ENCODE measurements at places on chromosomes 13 and 19.
A peak's percentile ranks its signal among the peaks of the same experiment; 100 is the strongest.

DNA sequence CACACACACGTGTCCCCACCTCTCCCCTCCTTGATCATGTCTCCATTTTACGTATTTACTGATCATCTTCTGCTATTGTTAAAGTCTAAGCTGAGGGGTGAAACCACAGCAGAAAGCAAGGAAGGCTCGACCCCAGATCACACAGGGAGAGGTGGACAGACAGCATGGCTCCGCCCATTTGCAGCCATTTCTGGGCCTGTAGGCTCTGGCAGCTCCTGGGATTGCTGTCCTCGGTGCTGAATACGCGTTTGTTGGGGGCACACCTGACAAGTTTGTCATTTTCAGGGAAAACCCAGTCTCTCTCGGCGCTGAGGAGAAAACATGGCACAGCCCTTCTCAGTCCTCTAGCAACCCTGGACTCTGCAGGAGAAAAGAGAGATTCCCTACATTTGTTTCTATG is 8.0 kb downstream of the TMEM86B start:
- DNase-seq: no peak

- peak; percentile 74 for DNase-seq
Observed at GRCh38 chr13:45280751-45281634, 60.0 kb downstream of the TPT1 start.

GRCh38 chr19:32566246-32566830 is 14.7 kb upstream of the PDCD5 start:
- no peak for DNase-seq

DNA sequence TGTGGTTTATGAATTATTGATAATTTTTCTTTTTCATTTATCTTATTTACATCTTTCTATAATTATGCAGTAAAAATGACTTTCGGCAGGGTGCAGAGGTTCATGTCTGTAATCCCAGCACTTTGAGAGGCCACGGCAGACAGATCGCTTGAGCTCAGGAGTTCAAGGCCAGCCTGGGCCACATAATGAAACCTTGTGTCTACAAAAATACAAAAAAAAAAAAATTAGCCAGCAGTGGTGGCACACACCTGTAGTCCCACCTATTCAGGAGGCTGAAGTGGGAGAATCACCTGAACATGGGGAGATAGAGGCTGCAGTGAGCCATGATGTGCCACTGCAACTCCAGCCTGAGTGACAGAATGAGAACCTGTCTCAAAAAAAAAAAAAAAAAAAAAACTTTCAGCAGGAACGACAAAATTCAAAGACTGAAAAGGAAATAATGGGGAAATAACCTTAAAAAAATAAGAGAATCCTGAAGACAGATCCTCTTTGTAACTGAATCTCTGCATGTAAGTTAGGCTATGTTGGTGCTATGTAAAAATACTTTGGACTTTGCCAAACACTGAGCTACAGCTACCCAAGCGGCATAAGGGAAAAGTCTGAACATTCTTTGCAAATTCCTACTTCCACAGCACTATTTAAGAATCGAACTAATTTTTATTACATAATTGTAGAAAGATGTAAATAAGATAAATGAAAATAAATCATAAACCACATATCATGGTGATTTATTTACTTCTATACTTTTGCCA is 36.7 kb upstream of the WDFY2 start:
- no peak for DNase-seq

- DNase-seq: peak; percentile 3
Observed at GRCh38 chr19:57171551-57172081, 4.3 kb upstream of the DUXA start.

DNA sequence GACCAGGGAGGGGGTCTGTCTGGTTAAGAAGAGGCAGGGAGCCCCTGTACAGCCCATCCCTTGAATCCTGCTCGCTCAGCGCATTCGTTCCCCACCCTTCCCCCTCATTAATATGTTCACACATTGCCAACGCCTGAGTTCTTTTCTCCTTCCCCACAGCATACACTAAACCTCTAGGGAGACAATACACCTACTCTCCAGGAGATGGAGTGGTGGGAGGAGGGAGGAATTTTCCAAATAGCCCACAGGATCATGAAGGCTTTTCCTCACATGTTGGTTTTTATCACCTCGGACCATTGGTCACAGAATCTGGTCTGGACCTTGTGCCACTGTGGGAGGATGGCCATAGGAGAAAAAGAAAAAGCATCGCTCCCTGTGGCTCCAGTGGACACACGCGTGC is 294.9 kb downstream of the SHISA2 start:
- no peak for DNase-seq

- DNase-seq: peak; percentile 95
Observed at GRCh38 chr13:27644302-27644701, 22.6 kb downstream of the POLR1D start.
